ENCODE measurements at places on chromosomes 1 and 21.

GRCh38 chr1:107785496-107786202, 179.3 kb downstream of the VAV3 start:
- DNase-seq = no peak

- no peak for DNase-seq
Observed at GRCh38 chr1:66172272-66172671, 361.7 kb upstream of the SGIP1 start.

GRCh38 chr1:245054507-245055270, 100.1 kb upstream of the KIF26B start:
- DNase-seq = no peak

- DNase-seq = no peak
Observed at GRCh38 chr1:174028495-174028894, 6.3 kb upstream of the RC3H1 start.

GRCh38 chr1:172949096-172949495, 101.6 kb downstream of the TNFSF18 start:
- DNase-seq = no peak

- peak; percentile 43 for DNase-seq
Observed at GRCh38 chr1:7549277-7550161, 221.6 kb upstream of the VAMP3 start.

GRCh38 chr1:155309423-155310021, 856 bp downstream of the FDPS start:
- peak; percentile 56 for DNase-seq

DNA sequence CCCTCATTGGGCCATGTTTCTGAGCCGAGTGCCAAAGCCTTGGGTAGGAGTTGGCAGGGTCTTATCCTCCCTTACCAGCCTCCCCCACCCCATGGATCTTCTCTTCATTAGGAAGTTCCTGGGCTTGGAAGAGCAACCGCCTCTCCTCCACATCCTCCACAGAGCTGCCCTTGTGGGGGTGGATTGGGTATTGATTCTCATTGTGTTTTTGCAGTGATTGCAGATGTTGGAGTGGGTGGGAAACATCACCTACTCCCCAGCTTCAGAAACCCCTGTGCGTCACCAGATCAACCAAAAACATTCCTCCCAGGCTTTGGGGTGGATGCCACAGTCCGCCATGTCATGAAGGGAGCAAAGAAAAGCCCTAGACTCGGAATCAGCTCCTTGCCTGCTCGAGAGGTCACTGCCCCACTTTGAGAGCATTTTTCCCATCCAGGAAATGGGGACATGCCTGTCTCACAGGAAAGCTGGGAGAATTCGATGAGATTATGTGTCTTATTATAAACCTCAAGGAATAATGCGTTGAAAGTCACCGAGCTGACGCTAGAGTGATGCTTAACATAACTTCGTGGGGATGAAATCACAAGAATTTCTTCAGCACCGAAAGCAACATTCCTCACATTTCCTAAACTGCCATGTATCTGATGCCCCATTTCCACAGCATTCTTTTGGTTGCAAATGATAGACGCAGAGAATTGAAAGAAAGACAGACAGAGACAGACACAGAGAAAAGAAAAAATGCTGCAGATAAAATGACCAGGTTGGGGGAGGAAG, 44.7 kb upstream of the ZBTB40 start:
- no peak for DNase-seq

GRCh38 chr1:76833151-76833550, 34.1 kb upstream of the ST6GALNAC5 start:
- no peak for DNase-seq

DNA sequence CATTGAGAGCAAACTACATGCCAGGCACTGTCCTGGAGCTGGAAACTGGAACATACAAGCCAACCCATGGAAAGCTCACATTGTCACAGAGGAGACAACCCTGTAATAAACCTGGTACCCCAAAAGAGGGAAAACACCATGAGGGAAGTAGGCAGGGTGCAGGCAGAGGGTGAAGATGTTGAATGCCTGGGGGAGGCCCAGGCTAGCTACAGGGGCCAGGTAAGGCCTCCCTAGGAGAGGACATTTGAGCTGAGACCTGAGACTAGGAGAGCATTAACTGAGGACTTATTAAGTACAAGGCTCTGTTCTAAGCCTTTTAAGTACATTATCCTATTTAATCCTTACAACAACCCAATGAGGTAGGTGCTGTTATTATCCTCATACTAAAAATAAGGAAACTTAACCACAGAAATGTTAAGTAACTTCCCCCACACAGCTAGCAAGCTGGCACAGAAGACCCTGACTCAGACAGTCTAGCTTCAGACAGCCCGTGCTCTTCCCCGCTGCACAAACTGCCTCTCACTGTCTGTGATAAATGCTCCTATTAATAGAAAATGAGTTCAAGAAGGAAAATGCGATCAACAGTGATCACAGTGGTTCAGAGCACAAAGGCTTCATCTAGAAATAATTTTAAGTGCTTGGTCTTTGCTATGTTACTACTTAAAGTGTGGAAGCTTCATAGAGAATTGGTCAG, 41.8 kb downstream of the ZNF281 start:
- no peak for DNase-seq

DNA sequence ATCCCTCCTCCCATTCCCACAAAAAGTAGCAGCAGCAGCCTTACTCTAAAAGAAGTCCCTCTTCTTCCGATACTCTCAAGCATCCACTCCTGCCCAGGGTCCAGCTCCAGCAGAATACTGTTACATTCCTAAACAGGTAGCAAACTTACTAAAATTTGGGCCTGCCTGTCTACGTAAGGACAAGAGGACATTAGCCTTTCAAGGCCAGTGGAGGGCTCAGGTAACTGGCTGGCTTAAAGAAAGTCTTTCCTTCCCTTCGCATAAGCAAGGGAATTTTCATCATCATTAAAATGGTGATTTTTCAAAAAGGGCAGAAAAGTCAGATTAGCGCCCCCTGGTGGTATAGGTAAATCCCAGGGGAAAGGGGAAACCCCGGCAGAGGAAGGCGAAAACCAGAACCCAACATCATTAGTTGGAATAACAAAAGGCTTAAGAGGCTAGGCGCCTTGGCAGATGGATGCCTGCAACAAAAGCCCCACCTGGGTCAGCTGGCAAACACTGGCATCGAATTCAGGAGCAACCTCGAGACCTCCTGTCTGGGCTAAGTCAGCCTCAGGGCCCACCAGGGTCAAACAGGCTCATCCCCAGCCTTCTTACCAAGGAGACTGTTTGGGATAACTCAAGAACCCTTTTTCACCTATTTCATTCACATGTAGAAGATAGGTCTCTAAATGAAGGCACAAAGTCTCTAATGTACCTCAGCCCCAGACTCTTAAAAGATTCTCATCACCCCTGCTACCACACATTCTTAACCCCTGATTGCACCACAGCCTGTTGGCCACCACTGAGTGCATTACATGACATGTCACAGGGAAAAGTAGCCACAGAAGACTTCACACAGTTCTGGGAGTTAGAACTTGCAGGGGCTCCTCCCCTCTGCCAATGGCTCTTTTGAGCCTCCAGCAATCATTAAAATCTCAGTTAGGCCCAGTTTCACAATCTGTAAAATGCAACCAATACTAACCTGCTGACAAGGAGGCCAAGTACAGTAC, 36.7 kb downstream of the ERI3 start:
- DNase-seq = peak; percentile 72

DNA sequence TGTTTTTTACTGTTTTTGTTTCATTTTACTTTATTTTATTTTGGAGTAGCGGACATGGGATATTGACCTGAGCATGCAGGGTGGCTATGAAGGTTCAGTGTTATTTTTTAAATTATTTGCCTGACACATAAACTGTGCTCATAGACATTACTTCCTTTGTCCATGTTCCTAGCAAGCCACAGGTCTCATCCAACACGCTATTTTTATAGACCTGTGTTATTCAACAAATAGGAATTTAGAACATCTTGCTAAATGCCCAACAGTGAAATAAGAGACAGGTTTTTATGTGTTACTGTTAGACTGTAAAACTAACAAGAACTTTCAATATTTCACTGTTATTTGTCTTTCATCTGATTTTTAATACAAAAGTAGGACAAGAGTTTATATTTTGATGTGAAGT, 756.4 kb downstream of the KCNT2 start:
- DNase-seq = no peak

DNA sequence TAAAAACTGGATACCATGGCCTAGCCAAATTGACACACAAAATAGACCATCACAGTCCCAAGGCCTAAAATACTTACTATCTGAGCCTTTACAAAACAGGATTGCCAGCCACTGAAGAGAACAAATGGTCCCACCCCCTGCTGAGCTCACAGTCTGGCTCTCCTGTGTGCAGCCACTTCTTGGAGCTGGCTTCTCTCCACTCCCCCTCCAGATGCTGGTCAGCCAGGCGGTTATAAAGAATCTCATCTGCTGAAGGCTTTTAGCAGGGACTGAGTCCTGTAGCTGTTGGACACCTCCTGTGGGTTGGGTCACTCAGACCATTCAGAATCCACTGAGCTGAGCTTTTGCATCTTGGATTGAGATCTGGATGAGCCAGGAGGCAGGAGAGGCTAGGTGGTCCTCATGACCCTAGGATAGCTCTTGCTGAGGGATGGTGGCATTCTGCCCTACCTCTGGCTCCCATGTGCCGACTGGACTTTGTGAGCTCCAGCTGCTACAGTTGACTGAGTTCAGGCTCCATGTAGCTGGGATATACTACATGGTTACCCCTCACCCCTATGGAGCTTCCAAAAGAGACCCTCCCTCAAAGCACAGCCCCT, 16.1 kb downstream of the OXCT2 start:
- no peak for DNase-seq

GRCh38 chr1:66311628-66312027, 222.3 kb upstream of the SGIP1 start:
- DNase-seq = no peak

DNA sequence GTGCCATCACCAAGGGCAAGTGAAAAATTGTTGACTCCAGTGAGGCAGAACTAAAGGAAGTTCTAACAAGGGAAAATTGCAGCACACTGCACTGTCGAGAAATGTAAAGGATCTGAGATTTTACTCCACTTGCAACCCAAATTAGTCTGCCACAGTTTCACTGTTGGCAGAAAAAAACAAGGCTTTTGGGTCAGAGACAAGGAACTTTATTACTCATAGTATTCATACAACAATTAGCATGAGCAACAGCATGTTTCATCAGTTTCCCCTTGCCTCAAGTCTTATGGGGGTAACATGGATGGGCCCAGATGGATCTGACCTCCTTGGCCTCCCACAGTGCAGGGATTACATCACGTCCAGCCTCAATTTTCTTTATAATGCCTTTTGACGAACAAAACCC, 125.3 kb downstream of the LTN1 start:
- no peak for DNase-seq

DNA sequence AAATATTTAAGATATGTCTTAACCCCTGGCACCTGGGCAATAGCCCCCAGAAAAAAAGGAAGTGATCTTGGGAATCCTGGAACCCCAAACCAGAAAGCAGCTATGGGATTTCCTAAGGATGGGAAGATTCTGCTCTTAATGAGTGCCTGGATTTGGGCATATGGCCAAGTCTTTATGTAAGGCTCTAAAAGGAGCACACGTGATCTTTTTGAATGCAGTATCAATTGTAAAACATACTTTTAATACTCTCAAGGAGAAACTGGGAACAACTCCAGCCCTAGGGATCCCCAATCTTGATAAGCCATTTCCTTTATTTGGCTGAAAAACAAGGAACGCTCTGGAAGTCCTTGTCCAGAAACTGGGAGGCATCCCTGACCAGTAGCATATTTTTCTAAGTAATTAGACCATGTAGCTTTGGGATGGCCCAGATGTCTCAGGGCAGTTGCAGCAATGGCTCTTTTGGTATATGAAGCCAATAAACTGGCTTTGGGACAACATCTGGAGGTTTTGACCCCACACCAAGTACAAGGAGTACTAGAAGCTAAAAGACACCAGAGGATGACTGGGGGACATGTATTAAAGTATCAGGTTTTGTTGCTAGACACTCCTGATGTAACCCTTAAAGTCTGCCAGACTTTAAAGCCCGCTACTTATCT, 80.9 kb upstream of the KIAA0040 start:
- no peak for DNase-seq

GRCh38 chr1:2594001-2594640, 7.5 kb downstream of the PRXL2B start:
- no peak for DNase-seq

DNA sequence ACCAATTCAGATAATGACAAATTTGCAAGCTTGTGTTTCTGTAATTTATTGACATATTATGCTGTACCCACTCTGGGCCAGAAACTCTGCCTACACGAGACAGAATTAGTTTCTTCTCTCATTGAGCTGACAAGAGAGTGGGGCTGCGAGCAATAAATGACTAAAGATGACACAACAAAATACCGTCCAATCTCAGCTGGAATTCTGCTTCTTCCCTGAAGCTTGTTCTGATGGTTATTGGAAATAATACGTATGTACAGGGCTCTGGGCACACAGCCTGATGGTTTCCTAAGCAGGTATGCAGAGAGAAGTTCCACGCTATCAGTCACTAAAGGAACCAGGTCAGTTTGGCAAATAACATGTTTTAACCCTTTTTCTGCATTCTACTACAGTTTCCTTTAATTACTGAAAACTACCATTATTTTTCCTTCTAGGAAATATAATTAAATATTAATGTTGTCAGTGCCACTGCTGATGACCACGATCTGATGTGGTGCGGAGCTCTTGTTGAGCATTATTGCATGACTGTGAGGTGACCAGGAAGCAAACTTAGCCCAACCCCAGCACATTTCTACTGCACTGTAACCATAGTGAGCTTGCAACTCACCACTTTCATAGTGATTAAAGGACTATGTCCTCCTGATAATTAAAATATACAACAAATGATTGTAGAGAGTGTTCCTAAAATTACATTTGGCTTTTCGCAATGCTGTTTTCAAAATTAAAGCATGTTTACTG, 221.4 kb upstream of the L1TD1 start:
- DNase-seq = no peak

Data from hepatocyte (in vitro differentiated cells).